ENCODE measurements at places on chromosomes 1 and 21. TPM values are rescaled to one million over a fixed set of nuclear protein-coding genes. Genes with fewer than 3 reads are reported as not detected.
A peak's percentile ranks its signal among the peaks of the same experiment; 100 is the strongest.

DNA sequence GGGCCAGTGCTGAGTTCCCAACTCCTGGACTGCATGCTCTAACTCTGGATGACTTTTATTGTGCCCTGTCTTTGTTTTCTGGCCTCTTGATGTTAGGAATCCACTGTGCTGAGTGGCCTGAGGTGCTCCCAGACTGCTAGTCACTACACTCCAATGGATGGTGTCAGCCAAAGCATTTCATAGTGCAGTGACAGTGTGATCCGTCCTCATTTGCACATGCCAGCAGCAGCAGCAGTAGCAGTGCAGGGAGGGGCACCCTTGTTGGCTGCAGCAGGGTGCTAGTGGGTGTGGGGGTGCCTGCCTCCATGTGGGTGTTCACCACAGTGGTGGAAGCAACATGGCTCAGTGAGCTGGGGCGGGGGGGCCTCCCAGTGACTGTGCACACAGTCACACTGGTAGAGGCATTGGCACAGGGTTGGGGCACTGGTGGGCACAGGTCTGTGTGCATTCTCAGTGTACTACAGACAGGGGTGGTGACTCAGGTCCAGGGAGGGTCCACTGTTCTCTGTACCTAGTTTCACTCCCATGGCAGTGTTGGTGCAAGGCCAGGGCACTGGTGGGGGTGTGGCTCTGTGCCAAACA is 214.0 kb downstream of the ZC3H11B start:
- no peak overlapping the region for H3K4me3 ChIP-seq
- no peak for DNase-seq
- peaks cover 28% of the 10 kb centered on the region for H3K4me1 ChIP-seq
- H3K27me3 ChIP-seq: no peaks in the 10 kb centered on the region
- peak overlapping the region; percentile 16 for H3K27ac ChIP-seq

DNA sequence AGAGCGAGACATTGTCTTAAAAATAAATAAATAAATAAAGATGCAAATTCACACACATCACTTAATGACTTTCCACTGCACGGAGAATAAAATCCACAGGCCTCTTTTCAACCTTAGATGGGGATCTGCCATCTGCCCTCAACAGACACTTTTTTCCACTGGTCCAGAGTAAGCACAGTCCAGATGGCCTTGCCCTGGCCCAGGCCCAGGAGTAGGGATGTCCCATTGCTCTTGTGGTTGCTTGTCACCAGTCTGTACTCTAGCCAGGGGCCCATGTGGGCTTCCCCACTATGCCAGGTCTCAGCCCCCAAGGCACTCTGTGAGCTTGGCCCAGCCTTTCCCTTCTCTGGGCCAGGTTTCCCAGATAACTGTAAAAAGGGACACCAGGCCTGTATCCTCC is 17.4 kb downstream of the PLOD1 start:
- no peak overlapping the region for H3K27ac ChIP-seq
- no peaks in the 10 kb centered on the region for H3K27me3 ChIP-seq
- H3K4me3 ChIP-seq: no peak overlapping the region
- peaks cover 34% of the 10 kb centered on the region for H3K36me3 ChIP-seq

DNA sequence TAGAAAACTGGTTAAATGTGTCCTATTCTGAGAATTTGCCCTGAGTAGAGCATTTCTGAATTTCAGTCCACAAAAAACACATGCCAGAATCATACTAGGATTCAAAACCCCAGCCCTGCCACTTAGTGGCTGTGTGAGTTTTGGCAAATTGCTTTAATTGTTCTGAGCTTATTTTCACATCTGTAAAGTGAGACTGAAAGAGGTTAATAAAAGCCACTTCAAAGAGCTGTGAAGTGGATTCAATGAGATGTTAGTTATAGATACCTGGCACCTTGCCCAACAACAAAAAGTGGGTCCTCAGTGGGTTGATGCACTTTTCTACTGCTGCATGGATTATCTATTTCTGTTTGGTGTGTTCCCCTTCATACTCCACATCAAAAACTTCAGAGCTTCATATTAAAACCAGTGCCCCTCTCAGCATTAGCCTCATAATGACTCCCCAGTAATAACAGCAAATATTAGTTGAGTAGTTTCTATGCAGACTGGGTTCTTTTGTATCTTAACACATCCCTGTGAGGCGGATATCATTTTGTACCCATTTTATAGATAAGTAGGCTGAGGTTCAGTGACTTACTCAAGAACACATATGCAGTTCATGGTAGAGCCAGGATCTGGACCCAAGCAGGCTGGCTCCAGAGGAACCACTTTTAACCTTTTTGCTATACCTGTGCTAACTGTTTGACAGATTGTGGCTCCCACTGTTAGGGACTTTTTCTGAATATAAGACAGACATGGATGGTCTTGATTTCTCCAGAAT is 14.2 kb upstream of the ADORA3 start:
- H3K36me3 ChIP-seq: no peaks in the 10 kb centered on the region
- peaks cover 5% of the 10 kb centered on the region for H3K4me1 ChIP-seq
- H3K27me3 ChIP-seq: no peaks in the 10 kb centered on the region
- DNase-seq: no peak
- no peak overlapping the region for H3K27ac ChIP-seq

DNA sequence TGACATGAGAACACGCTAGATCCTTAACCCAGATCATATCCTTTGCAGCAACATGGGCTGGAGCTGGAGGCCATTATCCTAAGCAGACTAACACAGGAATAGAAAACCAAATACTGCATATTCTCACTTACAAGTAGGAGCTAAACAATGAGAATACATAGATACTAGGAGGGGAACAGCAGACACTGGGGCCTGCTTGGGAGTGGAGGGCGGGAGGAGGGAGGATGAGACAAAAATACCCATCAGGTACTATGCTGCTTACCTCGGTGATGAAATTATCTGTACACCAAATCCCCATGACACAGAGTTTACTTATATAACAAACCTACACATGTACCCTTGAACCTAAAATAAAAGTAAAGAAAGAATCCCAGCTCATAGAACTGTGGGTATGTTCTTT is 1.2 kb upstream of the MOB3C start:
- H3K27ac ChIP-seq: no peak overlapping the region
- H3K4me1 ChIP-seq: peaks cover 13% of the 10 kb centered on the region
- H3K36me3 ChIP-seq: no peaks in the 10 kb centered on the region
- no peaks in the 10 kb centered on the region for H3K27me3 ChIP-seq
- H3K4me3 ChIP-seq: no peak overlapping the region

DNA sequence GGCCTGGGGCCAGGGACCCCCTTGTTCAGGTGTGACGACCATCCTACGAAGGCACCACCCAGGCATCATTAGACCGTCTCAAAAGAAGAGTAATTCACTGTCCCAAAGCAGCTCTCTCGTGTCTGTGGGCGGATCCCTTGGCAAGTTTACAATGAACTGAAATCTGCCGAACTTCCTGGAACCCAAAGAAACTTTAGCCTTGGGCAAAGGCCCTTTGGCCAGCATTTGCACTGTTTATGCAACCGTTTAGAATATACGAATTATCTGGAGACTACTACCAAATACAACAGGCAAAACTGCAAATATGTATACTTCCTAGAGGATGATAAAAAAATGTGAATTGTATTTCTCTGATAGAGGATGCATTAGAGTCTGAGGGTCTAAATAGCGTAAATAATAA is 1.4 kb upstream of the SOD1 start:
- H3K36me3 ChIP-seq: no peaks in the 10 kb centered on the region
- H3K4me3 ChIP-seq: no peak overlapping the region

Gene BTBD19
- total RNA-seq: 1.3 TPM

Gene LRRC39
- 17.3 TPM for total RNA-seq

Gene TACSTD2
- total RNA-seq: not detected

Gene KRTAP11-1
- not detected for total RNA-seq

Gene TRAPPC10
- 12.6 TPM for total RNA-seq

Gene GRIK1
- 0.53 TPM for total RNA-seq

Gene MTARC1
- 4.5 TPM for total RNA-seq

Gene NIPAL3
- total RNA-seq: 32.2 TPM

Data from cardiac muscle cell (in vitro differentiated cells and primary cell).